ENCODE measurements at places on chromosomes 7 and 10.

- no peak for DNase-seq
Measured at GRCh38 chr7:157961731-157962457, 625.1 kb downstream of the DNAJB6 start.

DNA sequence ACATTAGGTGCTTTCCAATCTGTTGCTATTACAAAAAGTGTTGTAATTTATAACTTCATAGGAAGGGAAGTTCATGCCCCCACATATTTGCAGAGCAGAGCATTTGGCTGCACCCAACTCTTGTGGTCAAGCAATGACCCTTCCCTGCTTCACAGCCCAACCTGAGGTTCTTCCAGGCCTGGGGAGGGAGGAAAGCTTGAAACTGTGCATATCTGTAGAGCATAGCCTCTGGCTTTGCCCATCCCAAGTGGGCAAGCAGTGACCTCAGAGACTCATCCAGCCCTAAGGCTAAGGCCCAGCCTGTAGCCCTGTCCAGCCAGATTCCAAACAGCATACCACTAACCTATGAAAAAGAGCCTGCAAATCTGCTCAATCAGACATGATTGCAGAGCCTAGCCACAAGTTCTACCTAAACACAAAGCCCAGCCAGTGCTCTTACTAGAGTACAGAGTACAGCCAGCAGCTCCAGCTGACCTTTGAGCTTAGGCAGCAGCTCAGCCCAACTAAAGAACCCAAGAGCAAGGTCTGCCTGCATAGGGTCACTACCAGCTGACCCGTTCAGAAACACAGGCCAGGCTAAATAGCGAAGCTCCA, 14.4 kb upstream of the GSTK1 start:
- DNase-seq = no peak

GRCh38 chr7:124366118-124366517, 333.3 kb upstream of the TMEM229A start:
- no peak for DNase-seq

GRCh38 chr10:42934351-42934811, 142.5 kb upstream of the RET start:
- no peak for DNase-seq

DNA sequence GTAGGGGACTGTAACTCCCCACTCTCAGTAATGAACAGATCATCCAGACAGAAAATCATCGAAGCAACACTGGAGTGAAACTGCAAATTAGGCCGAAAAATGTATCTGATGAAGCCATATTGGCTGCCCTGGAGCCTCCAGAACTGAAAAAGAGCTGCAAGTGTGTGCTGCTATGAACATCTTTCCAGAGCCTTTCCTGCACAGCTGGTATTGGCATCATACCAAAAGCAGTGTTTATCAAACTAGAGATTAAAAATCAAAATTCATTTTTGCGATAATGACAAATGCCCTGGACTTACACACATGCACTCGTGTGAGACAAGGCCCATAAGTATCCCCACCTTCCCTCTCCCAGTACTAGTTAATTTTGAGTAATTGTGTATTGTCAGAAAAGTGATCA, 6.8 kb upstream of the CLDN12 start:
- DNase-seq = no peak

DNA sequence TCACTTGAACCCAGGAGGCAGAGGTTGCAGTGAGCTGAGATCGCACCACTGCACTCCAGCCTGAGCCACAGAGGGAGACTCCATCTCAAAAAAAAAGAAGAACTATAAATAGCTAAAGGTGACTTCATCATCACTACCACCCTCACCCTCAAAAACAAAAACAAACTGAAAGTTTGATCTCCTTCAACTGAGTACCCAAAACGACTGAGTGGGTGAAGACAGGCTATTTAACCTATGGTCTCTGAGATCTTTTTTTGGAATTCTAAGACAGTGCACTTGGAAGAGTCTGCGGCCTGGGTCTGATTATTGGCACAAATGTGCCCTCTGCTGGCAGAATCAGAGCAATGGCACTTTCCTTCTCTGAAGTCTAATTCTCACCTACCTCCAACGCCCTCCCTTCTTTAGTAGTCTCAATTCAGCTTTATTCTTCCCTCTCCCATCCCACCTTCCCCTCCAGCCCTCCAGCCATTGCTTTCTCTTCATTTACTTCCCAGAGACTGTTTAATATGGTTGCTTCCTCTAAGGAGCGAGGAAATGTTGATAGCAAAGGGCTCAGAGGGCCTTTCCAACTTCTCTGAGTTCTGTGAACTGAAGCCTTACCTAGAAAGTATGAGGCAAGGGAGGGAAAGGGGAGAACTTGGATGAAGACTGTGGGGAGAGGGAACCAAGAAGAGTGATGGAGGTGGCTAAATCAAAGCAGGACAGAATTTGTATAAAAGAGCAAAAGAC, 2.9 kb upstream of the MYOZ1 start:
- DNase-seq = no peak

DNA sequence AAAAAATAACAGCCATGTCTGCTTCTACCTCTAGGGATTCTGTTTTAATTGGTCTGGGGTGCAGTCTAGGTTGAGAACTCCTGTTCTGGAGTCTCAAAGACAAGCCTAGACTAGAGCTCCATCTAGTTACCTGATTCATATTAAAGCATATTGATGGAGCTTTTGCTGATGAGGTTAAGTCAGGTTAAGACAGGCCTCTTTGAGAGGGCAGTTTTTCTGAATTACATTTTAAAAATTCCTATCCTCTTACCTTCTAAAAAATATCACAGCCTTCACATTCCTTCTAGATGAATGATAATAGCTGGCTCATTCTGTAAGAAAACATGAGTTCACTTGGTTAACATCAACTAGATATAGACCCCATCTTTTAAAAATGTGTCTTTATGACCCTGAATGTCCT, 28.9 kb downstream of the MGAM start:
- DNase-seq = no peak

GRCh38 chr10:103632247-103632642, 138.7 kb downstream of the NEURL1 start:
- no peak for DNase-seq

DNA sequence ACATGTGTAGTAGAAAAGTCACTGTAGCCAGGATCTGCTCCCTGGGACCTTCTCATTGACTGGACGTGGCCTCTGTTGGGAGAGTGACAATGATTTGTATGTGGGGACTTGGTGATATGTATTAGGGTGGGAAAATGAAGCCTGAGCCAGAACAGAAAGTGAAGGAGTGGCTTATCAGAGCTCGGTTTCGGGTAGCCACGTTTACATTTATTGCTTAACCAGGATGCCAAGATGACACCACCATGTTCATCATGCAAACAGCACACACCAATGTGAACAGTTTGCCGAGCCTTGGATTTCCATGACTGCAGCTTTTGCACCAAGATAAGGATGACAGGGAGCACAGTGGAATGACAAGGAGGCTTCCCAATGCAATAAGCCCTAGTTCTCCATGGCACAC, 112.8 kb upstream of the STK17A start:
- no peak for DNase-seq

- no peak for DNase-seq
Measured at GRCh38 chr7:150939052-150939451, 39.1 kb downstream of the KCNH2 start.

- no peak for DNase-seq
Measured at GRCh38 chr7:119996634-119997033, 276.3 kb upstream of the KCND2 start.

GRCh38 chr7:154424350-154424749, 372.2 kb downstream of the DPP6 start:
- no peak for DNase-seq

DNA sequence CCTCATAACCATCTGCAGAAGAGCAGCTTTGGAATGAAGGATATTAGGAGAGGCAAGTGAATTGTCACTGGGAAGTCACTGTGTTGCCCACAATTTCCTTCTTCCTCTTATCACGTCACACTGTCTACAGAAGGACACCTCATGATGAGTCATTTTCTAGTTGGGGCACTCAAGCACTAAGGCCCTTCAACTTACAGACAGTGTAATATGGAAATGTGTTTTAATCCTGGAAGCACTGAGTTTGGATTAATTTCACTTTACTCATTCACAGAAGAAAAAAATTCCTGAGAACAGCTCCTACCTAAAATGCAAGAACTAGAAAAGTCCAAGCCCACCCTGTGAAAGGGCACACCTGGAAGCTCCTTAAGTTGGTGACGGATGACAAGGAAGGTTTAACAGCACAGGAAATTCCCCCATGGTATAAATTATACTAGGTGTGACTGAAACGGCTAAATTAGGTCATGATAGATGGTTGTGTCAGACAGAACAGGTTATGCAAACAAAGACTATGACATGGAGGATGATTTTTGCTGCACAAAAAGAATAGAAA, 56.6 kb downstream of the PARD3 start:
- DNase-seq = no peak

DNA sequence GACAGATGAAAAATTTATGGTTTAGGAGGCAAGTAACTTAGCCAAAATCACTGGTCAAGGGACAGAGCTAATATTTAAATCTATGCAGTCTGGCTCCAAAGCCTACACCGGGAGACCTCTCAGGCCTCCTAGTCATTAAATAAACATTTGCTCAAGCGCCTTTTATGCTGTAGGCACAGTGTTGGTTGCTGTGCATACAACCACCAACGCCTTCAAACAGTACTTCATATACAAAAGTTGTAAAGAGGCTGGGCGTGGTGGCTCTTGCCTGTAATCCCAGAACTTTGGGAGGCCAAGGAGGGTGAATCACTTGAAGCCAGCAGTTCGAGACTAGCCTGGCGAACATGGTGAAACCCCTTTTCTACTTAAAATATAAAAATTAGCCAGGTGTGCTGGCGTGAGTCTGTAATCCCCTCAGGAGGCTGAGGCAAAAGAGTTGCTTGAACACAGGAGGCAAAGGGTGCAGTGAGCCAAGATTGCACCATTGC, 159.8 kb downstream of the MAGI2 start:
- DNase-seq = no peak

DNA sequence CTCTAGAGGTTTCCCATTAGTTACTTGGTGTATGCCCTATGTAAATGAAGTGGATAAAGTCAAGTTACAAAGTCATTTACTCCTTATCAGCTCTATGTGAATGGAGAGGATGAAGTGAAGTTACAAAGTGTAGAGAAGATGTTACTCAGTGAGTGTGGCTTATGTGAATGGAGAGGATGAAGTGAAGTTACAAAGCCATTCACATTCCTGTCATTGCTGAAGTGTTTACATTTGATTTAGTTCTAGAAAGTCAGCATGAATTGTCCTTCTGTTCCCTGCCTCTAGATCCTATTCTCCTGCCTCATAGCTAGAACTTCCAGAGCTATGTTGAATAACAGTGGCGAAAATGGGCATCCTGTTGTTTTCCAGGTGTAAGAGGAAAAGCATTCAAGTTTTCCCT, 880.1 kb downstream of the DNAJB9 start:
- DNase-seq = no peak

All from stimulated activated CD4-positive, alpha-beta T cell treated with anti-CD3 and anti-CD28 coated beads, TNF-alpha, amount 100 ng/mL, for 4 hours (primary cell).